ENCODE measurements at places on chromosomes 5 and 9.
A peak's percentile ranks its signal among the peaks of the same experiment; 100 is the strongest.

DNA sequence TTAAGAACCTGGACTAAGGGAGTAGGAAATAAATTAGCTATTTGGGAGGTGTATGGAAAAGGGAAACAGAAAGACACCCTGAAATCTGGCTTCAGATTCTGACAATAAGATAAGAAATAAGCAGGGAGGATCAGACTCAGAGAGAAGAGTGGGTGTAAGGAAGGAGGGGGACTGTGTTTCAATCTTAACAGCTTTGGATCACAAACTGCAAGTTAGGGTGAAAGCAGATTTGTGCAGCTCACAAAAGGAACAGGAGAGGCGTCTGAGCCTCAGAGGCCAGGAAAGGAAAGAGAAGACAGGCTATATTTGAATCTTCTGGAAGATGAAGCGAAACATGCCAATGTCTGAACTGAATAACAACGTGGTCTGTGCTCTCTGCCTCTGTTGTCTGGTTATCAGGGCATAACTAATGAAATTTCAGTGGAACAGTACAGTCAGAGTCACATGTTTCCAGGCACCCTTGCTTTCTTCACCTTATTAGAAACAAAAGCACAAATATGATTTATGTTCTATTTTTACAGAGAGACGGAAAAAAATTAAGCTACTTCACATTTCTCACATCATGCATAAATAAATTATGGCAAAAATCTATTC is 26.6 kb downstream of the SGTB start:
- DNase-seq: no peak

- DNase-seq: no peak
These were observed 807.9 kb upstream of the ZNF608 start for GRCh38 chr5:125554355-125554754.

DNA sequence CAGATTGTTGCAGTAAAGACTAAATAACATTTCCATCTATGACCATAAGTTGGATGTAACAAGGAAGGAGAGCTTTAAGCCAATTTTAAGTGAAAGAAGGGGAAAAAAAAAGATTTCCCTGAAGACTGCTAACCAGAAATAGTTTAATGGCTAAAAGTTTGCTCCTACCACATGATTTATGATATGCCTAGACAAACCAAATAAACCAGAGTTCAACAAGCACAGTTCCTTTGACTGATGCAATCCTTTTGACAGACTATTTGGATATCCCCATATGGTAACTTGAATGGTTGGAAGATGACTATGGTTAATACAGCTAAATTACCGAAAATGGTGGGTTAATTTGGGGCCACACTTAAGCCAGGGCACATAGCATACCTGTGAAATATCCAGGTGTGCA is 338.5 kb downstream of the CETN3 start:
- DNase-seq: no peak

DNA sequence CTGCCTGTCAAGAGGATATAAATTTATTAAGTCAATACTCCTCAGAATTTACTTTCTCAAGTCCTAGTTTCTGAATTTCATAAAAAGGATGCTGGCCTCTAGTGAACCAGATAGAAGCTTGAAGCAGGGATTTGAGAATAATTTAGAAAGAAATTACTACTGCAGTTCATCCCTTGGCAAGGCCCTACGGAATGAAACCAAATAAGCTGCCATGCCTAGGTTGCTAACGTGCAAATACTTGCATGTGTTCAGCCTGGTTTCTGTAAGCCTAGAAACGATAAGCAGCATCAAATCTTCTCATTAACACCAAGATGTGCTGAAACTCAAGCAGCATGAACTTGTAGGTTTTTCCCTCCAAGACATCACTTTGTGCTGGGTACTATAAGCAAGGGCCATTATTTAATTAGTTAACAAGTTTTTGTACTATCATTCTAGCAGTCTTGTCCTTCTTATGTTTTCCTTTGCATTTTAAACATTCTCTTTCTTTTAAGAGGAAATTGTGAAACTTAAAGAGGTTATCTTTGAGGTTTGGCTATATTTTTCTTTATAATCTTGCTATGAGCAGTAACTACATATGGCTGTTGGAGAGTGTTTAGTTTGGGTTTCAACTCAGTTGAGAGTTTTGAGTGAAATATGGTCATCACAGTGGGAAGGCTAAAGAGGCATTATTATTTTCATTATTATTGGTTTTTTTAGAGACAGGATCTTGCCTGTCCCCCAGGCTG is 71.8 kb downstream of the ADAMTSL1 start:
- no peak for DNase-seq

- no peak for DNase-seq
These were observed 120.6 kb downstream of the TTLL11 start for GRCh38 chr9:121972501-121972981.

DNA sequence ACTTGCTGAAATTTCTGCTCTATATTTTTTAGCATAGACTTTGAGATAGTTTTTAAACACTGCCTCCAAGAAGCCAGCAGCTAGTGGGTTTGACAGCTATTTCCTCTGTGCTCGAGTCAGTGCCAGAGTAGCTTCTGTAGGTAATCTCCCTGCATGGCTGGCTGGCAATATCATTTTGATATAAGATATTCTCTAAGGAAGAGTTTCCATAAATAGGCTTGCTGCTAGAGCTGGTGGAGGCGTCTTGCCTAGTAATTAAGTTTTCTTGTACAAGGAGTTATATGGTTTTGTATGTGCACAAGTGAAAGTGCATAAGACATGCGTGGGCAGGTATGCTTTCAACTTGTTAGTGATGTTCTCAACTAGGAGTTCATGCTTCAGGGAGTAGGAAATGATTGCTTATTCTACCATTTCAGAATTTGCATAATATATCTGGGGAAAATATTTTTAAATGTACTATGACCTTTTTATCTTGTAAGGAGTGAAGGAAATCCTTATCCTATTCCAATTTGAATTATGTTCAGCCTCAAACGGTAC is 74.1 kb upstream of the CCL21 start:
- DNase-seq: no peak

- no peak for DNase-seq
These were observed 8.2 kb downstream of the TNIP1 start for GRCh38 chr5:151072630-151073025.

GRCh38 chr9:131546336-131547084 is 1.2 kb downstream of the PRRT1B start:
- DNase-seq: no peak

GRCh38 chr9:6787793-6788161 is 30.0 kb downstream of the KDM4C start:
- no peak for DNase-seq

GRCh38 chr9:114664181-114664580 is 6.6 kb upstream of the TEX53 start:
- DNase-seq: no peak

- DNase-seq: no peak
These were observed 4.0 kb upstream of the DEPDC1B start for GRCh38 chr5:60703944-60704343.

DNA sequence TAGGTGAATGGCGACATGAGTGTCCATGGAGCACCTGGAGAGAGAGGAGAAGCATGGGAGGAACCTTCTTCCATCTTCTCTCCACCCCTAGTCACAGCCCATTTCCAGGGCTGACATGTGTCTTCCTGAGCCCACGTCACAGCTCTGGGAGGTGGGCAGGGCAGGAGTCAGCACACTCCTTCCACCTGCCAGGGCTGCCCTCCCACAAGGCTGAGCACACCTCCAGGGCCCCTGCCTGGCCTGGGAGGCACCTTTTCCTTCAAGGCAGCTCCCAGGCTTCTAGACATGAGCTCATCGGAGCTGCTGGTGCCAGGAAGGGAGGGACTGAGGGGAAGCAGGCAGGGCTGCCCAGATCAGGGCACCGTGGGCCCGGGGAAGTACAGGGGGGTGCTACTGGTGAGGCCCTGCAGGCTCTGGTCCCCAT is 13.6 kb upstream of the SYNPO start:
- no peak for DNase-seq

GRCh38 chr5:181218795-181219124 is 4.3 kb upstream of the TRIM41 start:
- DNase-seq: peak; percentile 52

DNA sequence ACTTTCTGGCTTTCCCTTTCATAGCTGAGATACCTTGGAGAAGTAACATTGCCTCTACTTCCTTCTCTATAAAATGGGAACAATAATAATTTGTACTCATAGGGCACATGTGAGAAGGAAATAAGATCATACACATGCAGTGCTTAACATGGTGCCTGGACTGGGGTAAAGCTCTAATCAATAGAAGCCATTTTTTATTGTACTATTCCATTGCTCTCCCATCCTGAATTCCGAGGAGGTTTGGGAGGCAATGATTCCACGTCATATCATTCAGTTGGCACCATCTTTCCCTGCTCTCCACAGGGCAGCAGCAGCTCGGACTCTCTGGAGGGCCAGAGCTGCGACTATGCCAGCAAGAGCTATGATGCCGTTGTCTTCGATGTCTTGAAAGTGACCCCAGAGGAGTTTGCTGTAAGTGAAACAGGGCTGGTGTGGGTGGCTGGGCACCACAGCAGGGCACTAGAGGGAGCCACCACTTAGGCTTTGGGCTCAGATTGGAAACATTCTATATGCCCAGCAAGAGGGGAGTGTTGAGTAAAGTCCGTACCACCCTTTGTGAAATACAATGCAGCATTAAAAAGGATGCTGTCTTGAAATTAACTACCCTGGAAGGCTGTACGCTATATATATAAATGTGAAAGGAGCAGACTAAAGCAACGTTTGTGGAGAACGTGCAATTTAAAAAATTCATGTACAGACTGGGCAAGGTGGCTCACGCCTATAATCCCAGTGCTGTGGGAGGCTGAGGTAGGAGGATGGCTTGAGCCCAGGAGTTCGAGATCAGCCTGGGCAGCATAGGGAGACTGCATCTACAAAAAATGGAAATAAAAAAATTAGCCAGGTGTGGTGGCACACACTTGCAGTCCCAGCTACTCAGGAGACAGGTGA is 51.2 kb downstream of the RALGPS1 start:
- peak; percentile 49 for DNase-seq

GRCh38 chr5:158796812-158797497 is 302.8 kb downstream of the EBF1 start:
- DNase-seq: no peak

- DNase-seq: no peak
These were observed 1025.0 kb upstream of the CDH10 start for GRCh38 chr5:25669645-25670401.

Data from hematopoietic multipotent progenitor cell treated with erythropoietin and hydrocortisone succinate and interleukin-3 and kit ligand, for 8 days (in vitro differentiated cells).